Fibroblast of skin of abdomen (primary cell): ENCODE measurements at places on chromosomes 2 and 18.
A peak's percentile ranks its signal among the peaks of the same experiment; 100 is the strongest.

GRCh38 chr18:49847524-49847923, 34.2 kb upstream of the ACAA2 start:
- DNase-seq: no peak

DNA sequence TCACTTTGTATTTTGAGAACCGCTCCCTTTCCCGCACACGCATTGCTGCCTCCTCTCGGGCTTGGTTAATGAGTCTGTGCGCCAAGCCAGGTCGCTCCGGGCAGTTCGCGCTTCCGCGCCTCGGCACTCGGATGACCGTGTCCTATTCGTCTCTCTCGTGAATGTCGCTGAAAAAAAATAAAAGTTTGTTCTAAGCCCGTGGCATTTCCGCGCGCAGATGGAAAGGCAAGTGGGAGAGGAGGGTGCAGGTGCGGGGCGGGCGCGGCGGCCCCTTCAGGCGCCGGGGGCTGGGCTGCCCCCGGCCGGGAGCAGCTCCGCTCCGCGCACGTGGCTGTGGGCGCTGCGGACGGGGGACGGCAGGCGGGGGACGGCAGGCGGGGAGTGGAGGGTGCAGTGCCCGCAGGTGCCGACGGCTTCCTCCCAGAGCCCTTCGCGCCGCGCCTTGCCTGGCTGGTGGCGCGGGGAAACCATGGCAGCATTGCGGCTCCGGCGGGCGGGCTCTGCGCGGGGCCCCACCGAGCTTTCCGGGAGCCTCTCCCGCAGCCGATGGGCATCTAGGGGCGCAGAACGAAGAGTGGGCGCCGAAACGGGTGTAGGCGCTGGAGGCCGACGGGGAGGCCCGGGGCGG, 159.6 kb upstream of the SIX2 start:
- DNase-seq: no peak

DNA sequence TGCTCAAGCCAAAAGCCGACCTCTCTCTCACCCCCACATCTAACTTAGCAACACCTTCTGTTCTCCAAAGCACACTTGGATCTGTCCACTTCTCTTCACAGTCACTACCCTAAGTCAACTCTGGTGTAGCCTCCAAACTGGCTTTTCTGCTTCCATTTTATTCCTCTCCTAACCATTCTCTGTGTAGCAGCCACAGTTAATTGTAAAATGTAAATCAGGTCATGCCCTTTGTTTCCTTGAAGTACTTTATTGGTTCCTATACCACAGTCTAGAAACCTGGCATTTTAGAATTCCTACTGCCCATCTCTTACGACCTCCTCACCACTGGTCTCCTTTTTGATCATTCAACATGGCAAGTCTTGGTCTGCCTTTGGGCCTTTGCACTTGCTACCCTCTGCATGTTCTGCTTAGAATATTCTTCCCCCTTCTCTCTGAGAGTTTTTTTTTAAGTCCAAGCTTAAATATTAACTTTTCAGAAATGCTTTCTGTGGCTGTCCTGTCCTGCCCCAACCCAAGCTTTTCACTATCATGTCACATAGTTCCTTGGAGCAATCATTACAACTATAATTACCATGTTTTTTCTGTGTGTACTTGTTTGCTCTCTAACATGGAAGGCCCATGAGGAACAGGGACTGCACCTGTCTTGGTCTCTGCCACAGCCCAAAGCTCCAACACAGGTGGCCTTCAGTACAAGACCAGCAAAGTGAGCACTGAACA, 42.9 kb downstream of the PLA2R1 start:
- DNase-seq: no peak

- peak; percentile 91 for DNase-seq
Measured at GRCh38 chr2:128633501-128633900, 314.8 kb upstream of the HS6ST1 start.

DNA sequence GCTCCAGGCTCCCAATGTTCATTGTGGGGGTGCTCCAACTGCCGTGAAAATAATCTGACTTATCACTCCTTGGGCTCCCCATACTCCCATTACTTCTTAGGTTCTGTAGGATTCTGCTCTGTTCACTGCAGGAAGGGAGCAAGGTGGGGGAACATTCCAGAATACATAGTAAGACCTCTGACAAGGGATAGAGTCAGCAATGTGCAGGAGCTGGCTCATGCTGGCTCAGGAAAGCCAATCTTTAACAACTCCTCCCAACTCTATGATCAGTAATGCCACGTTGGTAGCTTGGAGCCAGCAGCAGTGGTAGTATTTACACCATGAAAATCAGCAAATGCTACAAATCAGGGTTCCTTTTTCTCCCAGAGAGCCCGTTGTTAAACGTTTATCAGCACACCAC, 44.4 kb downstream of the FECH start:
- DNase-seq: peak; percentile 70

DNA sequence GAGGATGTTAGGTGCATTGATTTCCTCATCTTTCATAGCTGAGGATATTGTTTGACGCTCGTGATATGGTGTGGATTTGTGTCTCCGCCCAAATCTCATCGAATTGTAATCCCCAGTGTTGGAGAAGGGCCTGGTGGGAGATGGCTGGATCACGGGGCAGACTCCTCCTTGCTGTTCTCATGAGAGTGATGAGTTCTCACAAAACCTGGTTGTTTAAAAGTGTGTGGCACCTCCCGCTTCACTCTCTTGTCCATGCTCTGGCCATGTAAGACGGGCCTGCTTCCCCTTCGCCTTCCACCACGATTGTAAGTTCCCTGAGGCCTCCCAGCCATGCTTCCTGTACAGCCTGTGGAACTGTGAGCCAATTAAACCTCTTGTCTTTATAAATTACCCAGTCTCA, 28.4 kb upstream of the GPC1 start:
- no peak for DNase-seq

- DNase-seq: no peak
Measured at GRCh38 chr2:127954857-127955256, 69.1 kb upstream of the AMMECR1L start.

DNA sequence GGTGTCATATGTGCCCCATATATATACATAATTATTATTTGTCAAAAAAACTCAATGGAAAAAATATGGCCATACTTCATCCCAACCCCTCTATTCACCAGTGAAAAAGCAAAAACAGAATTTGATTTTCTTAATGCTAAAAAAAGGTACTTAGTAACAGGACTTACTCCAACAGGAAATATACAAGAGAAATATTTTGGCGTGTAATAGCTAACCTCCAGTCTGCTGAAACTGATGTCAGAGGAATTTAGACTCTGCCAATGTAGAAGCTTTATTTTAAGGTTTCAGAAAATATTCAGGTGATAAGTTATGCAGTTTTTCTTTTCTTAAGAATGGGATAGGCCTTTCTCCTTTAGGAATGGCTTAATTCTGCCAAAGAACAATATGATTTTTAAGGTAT, 72.6 kb downstream of the TMEFF2 start:
- DNase-seq: no peak

DNA sequence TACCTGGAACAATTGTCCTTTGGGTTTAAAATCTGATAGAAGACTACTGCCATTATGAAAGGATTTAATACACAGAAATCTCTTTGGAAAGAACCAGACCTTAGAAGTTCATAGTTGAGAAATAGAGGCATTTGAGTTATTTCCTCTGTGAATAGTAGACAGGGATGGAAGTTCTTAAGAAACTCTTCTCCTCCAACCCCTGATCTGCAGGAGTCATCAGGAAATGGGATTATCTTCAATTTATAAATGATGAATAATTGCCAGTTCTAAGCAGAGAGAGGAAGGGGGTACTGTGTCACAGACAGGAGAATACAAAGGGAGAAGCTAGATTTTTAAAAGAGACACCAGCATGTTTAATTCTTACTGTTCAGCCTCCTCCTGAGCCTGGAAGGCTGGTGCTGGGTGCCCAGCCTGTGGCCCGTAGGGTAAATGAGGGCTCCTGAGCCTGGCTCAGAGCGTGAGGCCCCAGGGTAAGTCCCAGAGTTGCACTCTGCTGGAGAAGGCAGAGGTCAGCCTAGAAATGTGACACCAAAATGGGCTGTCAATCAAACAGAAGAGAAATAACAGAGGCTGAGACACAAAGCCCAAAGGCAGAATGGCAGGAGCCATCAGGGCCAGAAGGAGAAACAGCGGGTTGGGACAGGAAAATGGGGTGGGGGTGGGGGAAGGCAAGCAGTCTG, 58.2 kb upstream of the PKDCC start:
- peak; percentile 49 for DNase-seq

GRCh38 chr2:160813506-160813858, 319.9 kb upstream of the RBMS1 start:
- DNase-seq: no peak

DNA sequence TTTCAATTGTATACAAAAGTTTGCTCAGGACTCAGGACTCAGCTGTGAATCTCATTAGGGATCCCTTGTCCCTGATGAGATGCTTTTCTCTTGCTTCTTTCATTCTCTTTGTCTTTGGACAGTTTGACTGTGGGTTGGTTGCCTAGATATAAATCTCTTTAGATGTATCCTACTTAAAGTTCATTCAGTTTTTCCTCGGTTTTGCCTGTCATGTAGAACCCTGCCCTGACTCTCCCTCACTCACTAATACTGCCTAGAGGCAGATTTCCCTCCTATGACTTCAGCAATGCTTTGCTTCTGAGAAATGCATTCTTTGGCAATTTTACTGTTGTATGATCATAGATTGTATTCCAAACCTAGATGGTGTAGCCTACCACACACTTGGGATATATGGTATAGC, 421.4 kb upstream of the TCF4 start:
- no peak for DNase-seq

- DNase-seq: no peak
Measured at GRCh38 chr2:169653636-169654035, 40.6 kb downstream of the CFAP210 start.

GRCh38 chr2:49222975-49223528, 68.7 kb upstream of the FSHR start:
- no peak for DNase-seq

- no peak for DNase-seq
Measured at GRCh38 chr2:236899950-236900640, 185.6 kb upstream of the COPS8 start.

DNA sequence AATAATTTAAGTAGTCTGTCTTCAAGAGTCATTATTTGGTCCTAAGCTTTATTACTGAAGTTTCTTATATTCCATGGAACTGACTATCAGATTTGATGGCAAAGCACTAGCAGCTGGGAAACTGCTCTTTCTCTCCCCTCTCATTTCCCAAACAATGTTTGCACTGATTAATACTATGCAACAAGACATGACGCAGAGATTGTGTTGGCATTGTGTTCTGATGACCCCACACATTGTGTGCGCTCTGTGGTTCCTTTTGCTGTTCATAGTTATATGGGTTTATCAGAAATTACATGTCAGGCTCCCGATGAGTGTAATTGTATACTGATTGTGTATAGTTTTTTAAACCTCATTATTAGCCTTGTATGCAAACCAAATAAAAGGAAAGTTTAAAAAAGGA, 331.6 kb upstream of the FANCL start:
- no peak for DNase-seq

GRCh38 chr2:45253151-45253550, 243.9 kb upstream of the SIX2 start:
- no peak for DNase-seq

- DNase-seq: no peak
Measured at GRCh38 chr2:42135381-42136312, 33.5 kb upstream of the EML4 start.

DNA sequence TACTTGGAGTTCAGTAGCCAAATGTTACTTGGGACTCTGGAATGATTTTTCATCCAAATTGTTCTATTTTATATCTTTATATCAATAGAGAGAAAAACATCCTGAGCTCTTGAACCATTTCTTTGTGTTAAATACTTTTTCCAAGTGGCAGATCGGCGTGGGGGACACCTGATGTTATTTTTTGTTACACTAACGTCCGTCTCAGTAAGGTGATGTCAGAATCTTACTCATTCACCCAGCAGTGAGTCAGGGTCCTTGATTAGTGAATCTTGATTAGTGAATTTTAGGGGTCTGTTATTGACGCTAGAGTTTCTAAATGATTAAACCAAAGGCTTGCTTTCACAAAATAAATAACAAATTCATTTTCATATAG, 1.7 kb downstream of the MIB1 start:
- DNase-seq: no peak

- DNase-seq: no peak
Measured at GRCh38 chr2:210671065-210671464, 114.7 kb downstream of the CPS1 start.

DNA sequence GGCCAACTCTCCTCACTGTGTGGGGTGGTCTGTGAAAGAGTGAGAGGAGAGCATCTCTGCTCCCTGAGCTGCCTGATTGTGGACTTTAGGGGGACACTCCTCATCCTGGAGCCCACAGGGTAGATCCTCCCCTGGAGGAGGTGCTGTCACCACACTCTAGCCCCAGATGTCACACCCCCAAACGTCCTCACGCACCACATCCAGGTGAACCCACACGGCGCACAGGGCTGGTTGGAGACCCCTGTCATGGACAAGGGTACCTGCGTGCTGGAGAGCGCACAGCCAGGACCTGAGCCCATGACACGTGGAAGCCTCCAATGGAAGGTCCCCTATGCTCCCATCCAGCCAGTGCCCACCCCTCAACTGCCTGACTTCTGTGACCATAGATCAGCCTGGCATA, 10.5 kb downstream of the AGXT start:
- DNase-seq: no peak

- peak; percentile 98 for DNase-seq
Measured at GRCh38 chr2:74454654-74455511, at the start of gene INO80B. Gene INO80B (plus strand): TSS chr2:74455087. CDS start chr2:74455117, 30 bp downstream.

- DNase-seq: no peak
Measured at GRCh38 chr2:141399270-141399669, 731.5 kb downstream of the LRP1B start.

DNA sequence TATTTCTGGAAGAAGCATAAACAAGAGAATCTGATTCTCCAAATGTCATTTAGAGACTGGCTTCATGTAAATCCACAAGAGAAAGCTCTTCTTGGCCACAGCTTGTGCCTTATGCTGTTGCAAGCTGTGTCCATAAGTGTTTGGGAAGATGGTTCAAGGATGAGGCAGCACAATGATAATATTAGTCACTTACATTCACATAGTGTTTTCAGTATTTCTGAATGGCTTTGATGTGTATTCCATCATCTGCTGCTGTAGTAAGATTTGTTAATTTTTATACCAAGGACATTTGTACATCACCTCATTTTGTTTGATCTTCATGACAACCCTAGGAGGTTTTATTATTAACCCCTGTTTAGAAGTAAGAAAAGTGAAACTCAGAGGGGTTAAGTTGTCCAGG, 29.9 kb downstream of the CREG2 start:
- peak; percentile 33 for DNase-seq

GRCh38 chr2:191038741-191039140, 24.8 kb upstream of the STAT1 start:
- DNase-seq: peak; percentile 22
